Skeletal muscle cell (primary cell): ENCODE measurements at places on chromosomes 3 and 15.

DNA sequence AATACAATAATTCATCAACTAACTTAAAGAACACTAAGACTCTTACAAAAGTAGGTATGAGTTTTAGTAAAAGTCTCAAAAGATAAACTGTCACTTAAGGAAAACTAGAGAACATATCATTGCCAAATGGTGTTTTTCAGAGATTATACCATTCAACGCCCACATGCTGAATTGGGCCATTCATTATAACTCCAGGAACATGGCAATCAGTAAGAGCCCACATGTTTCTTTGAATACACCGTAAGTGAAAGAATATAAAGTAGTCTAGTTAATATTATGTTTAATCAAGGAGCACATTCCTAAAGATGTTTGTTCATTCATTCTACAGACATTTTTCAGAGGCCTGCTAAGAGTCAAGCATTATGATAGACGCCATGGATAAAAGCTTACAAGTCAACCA is 22.9 kb downstream of the B3GNT5 start:
- DNase-seq: no peak

GRCh38 chr15:74422652-74423430 is 10.9 kb downstream of the SEMA7A start:
- DNase-seq: no peak

DNA sequence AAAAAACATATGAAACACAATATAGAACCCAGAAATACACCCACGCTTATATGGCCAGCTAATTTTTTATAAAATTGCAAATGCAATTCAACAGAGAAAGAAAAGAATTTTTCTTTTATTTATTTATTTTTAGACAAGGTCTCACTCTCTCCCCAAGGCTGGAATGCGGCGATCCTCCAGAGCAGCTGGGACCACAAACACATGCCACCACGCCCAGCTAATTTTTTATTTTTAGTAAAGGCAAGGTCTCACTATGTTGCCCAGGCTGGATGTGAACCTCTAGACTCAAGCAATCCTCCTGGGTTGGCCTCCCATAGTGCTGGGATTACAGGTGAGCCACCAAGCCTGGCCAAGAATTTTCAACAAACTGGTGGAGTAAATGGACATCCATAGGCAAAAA is 117.9 kb downstream of the SCAPER start:
- DNase-seq: no peak

- DNase-seq: no peak
These were observed 499.8 kb downstream of the ROBO2 start for GRCh38 chr3:77539677-77540076.

DNA sequence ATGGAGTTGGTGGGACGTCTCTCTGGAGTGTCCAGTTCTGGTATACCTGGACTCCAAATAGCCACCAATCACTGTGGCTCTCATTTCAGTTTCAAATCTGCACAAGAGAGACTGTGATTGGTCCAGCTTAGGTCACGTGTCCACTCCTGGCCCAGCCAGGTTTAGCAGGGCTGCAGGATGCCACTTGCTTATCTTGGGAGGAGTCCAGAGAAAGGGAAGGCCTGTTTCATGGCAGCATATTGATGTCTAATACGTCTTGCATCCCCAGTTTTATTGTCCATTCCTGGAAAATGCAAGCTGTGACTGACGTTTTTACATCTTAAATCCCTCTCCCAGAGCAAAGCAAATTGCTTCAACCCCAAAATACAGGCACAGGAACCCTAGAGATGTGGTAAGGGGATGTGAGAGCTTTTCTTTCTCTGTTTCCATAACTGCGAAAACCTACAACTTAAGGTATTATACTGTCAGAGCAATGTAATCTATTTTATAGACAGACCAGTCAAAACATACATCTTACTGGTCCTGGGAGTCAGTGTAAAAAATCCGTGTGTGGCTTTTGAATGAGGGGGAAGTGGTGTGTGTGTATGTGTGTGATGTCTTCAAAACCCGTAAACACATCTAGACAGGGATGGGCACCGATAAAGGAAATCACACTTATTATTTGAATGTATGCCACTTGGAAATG is 274.4 kb downstream of the TLE3 start:
- no peak for DNase-seq

- peak; percentile 93 for DNase-seq
These were observed 391.9 kb upstream of the THBS1 start for GRCh38 chr15:39188930-39189329.

DNA sequence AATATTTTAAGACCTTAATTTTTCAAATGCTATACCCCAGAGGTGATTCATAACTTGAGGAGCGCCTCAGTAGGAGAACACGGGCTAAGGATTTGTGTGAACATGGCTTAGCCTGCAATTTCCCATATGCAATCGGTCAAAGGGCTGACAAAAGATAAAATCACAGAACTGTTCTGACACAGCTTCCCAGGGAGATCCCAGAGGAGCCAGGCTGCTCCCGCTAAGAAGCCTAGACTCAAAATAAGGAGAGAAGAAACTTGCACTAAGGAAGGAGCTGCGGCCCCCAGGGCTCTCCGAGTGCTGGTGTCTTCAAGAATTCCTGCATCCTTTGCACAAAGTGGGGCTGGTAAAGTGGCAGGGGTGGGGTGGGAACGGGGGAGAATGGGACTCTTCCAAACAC is 106.3 kb upstream of the DLG1 start:
- DNase-seq: no peak

DNA sequence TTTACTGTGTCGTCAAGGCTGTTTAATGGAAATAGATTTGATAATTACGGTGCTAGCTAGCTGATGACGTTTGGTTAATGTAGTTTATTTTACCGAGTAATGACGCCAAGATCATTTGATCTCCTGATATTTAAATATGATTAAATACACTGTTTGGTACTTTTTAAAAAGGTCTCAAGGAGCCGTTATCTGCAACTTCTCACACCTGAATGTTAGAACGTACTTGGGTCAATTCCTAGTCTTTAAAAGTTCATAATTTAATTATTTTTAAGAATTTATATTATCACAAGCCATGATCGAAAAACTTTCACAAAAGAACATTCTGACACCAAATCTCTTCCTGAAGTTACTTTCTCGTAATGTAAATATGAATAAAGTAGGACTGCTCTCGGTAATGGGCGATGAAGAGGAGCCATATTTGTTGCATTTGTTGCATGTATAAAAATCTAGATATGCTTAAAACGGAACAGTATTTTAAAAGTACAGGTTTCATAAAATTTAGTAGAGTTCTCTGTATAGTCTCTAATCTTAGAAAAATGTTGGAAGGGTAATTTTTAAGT is 16.2 kb upstream of the CHD2 start:
- no peak for DNase-seq
